ENCODE measurements at places on chromosomes 7 and 10.

GRCh38 chr10:16258291-16259040 lies 178.3 kb upstream of the PTER start:
- DNase-seq, result no peak

DNA sequence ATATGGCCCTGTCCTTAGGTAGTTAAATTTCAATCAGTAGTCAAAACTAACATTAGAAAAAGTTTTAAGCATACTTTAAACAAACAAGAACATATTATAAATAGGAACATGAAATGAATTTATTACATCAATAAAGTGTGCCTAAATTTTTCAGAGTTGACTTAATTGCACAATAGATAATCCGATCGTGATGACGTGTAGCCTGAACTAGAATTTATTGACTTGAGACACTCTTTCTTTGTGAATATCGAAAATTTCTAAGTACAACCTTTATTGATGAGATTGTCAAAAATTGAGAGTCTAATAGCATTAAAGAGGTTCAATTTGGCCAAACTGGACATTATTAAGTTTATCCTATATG lies 56.0 kb downstream of the CALD1 start:
- DNase-seq, result no peak

- peak; percentile 91 for DNase-seq
Observed at GRCh38 chr7:26667514-26668133, 196.8 kb downstream of the SKAP2 start.

DNA sequence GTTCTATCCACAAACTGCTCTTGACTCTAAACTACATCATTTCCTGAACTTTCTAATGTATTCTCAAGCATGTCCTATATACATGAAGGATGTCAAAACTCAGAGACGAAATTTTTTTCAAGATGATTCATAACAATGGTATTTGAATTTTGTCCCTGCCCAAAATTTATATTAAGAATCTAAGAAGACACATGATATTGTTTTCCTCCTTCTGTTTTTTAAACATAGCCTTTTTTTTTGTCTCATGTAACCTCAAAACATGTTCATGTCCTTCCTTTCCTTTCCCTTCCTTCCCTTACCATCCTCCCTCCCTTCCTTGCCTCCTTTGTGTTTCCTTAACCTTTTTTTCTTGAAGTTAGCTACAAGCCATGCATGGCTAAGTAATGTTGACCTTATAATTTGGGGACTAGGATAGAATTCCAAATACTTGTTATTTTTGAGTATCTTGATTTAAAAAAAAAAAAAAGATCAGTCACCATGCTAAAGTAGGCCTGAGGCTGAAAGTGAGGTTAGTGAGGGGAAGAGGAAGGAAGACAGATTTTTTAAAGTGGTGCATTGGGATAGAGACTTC lies 163.0 kb downstream of the SUGCT start:
- DNase-seq, result no peak

- DNase-seq, result no peak
Observed at GRCh38 chr7:52297128-52297527, 738.3 kb upstream of the POM121L12 start.

DNA sequence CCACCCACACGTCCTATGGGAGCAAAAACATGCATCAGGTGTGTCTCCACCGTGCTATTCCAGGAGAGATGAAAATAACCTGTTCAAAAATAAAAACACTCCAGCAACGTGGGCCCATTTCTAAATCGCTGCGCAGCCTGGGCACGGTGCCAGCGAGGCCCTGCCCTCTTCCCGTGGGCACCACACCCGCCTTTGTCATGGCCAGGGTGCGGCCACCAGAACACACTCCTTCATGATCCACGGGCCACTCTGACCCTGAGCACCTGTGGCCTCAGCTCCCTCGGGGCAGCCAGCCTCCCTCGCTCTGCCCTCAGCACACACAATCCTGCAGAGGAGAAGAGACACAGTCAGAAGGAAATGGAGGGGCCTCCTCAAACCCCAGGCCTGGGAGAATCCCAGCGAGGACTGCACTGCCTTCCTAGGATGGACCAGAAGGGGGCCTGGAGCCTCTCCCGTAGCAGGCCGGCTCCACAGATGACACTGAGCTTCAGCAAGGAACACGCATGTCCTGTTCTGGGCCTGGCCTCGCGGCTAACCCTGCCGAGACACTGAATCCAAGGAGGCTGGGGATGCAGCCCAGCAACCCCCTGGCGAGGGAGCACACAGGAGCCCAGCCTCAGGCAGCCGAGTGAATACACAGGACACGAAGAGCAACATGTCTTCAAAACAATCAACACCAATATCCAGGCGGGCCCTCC lies 169.0 kb downstream of the MAD1L1 start:
- no peak for DNase-seq

Data from AML-193 (cell line).